Foreskin keratinocyte (primary cell): ENCODE measurements at places on chromosomes 4 and X.
A peak's percentile ranks its signal among the peaks of the same experiment; 100 is the strongest.

GRCh38 chr4:7799306-7799705 is 140.4 kb downstream of the AFAP1 start:
- no peak for DNase-seq

GRCh38 chrX:57951666-57952319 is 41.5 kb upstream of the ZXDA start:
- no peak for DNase-seq

GRCh38 chr4:118758293-118758692 is 73.1 kb downstream of the METTL14 start:
- DNase-seq: no peak

- DNase-seq: no peak
These were observed 117.2 kb downstream of the KDM6A start for GRCh38 chrX:44989995-44990770.

DNA sequence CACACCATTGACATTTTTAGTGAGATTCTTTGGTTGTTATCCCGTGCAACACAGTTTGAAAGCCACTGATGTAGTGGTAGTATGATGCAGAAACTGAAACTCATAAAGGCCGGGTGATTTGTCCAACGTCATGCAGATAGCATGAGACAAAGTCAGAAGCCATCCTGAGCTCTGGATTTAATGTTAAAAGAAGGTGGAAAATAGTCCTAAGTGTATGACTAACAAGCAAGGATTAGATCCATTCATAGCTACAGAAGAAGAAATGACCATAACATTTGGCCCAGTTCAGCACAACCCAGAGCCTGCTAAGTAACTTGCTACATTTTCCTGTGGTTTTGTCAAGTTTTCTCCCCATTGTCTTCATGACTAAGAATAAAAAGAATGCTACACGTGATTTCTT is 142.4 kb downstream of the AMELX start:
- DNase-seq: no peak

DNA sequence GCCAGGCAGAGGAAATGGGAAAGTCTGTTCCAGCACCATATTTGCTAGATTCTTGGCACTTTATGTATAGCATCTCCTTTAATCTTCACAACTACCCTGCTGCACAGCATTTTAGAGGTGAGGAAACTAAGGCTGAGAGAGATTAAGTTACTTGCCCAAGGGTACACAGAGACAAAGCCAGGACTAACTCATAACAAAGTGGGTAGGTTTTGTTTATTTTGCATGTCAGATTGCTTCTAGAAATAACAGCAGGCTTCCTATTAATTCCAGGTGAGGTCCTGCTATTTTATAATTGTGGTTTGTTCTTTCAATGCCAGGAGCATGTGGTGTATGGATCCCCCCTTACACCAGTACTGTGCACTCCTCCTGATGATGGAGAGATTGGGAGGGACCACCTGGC is 15.0 kb downstream of the TCEANC start:
- DNase-seq: no peak

GRCh38 chr4:175215208-175215607 is 297.1 kb downstream of the ADAM29 start:
- DNase-seq: no peak

DNA sequence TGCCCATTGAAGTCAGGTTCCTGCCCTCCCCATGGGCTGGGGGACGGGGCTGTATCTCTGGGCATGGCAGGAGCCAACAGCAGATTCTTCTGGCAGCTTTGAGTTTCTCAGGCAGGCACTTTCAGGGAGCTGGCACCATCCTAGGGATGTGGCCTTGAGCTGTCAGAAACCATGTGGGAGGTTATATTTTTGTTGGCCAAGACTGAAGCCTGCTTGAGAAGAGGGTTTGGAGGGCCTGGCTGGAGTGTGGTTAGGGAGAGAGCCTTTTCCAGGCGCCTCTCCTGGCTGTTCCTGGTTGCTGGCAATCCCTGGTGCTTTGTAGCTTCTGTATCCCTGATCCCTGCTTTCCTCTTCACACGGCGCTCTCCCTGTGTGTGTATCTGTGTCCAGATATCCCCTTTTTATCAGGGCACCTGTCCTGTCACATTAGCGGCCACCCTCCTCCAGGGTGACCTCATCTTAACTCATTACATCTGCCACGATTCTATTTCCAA is 30.6 kb upstream of the SORCS2 start:
- DNase-seq: no peak

- DNase-seq: no peak
These were observed 394.5 kb upstream of the FAT1 start for GRCh38 chr4:187118166-187118565.

DNA sequence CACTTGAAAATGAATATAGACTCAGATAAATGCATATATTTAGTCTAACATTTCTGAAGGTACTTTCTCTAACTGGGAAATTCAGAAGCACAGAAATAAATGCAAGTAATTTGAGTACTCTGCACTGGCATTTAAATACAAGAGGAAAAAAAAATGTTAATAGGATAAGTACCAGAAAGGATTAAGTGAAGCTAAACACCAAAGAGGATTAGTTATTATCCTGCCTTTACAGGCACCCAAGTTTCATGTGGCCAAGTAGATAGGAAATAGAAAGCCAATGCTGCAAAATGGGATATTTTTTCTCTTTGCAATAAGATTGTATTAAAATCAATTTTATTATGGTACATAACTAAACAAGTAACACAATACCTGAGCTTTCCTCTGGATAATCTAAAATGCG is 762.5 kb downstream of the PCDH7 start:
- DNase-seq: no peak

- DNase-seq: no peak
These were observed 57.8 kb upstream of the BEND2 start for GRCh38 chrX:18278449-18278848.

GRCh38 chr4:83036991-83037665 is 2.1 kb downstream of the COPS4 start:
- DNase-seq: no peak

DNA sequence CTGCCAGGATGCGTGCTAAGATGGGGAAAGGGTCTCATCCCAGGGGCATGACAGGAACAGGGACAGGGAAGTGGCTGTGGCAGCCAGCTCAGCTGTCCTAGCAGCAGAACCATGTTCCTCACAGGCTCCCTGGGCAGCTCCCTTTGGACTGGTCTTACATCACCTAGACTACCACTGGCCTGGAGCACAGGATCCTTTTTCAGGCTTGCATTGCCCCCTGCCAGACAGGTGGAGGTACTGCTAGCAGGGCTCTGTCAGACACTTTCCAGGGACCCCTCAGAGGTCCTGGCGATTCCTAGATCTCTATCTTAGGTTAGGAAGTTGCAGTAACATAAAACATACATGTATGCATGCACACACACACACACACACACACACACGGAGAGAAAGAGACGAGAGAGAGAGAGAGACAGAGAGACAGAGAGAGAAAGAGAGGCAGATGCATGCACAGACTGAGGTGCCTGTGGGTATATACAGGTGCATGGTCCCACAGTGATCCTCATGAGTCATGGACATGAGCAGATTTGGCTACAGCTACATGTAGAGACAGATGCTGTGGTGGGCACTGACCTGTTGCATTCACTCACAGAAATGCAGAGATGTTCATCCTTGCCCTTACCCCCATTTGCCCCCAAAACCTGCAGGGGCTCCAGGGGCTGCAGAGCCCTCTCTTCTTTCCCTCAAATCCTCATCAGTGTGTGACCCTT is 63.6 kb downstream of the STARD8 start:
- no peak for DNase-seq

GRCh38 chrX:24838629-24839028 is 144.9 kb downstream of the POLA1 start:
- peak; percentile 6 for DNase-seq

DNA sequence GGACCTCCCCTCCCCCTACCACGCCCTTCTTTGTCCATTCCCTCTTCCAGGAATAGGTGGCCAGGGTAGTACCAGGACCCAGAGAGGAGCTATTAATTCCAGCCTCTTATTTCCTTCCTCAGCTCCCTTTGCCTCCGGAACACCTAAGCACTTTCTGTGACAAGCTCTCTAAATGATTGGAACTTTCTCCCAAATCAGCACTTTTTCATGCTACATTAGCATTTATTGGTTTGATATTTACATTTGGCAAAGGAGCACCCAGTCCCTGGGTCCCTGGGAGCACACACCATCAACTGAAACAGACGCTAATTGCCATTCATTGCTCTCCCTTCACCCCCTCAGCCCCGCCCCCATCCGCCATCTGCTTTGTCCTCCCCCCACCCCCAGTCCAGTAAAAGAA is 182.0 kb upstream of the BCOR start:
- no peak for DNase-seq

DNA sequence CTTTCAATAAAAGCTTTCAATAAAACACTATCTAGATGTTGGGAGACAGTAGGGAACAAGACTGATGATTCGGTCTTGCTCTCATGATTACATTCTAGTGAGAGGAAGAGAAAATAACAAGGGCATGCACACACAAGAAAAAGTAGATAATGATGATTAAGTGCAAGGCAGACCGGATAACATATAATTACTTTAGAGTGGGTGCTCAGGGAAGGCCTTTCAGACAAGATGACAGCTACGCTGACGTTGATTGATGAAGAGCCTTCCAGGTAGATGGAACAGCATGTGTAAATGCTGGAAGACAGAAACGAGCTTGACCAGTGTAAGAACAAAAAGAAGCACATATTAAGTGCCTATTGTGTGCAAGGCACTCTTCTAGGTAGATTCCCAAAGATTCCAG is 43.4 kb downstream of the TXK start:
- DNase-seq: peak; percentile 69

- peak; percentile 78 for DNase-seq
These were observed 62.3 kb downstream of the FAM184B start for GRCh38 chr4:17719106-17719505.

DNA sequence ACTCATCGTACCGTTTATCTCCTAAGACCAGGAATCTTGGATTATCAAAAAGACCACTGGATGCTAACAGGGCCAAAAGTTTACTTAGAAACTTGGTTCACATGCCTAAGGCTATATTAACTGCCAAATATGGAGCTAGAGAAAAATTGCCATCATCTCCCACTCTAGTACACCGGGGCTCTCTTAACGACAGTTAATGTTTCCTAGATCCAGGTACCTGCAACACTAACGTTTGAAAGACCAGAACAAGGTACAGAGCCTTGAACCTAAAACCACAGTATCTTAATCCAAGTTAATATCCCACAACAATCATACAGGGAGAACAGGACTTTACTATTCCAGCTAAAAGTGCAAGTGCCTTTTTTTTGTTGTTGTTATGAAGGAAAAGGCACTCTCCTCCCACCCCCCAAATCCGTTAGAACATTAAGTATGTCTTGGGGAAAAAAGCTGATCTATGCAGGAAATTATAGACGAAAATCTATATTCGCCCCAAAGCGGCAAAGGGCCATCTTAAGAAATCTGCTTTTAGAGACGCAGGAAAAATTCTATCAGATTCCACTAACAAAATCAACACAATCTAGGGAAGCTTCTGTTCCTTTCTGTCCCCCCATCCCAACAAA is 1.3 kb downstream of the G3BP2 start:
- DNase-seq: no peak

DNA sequence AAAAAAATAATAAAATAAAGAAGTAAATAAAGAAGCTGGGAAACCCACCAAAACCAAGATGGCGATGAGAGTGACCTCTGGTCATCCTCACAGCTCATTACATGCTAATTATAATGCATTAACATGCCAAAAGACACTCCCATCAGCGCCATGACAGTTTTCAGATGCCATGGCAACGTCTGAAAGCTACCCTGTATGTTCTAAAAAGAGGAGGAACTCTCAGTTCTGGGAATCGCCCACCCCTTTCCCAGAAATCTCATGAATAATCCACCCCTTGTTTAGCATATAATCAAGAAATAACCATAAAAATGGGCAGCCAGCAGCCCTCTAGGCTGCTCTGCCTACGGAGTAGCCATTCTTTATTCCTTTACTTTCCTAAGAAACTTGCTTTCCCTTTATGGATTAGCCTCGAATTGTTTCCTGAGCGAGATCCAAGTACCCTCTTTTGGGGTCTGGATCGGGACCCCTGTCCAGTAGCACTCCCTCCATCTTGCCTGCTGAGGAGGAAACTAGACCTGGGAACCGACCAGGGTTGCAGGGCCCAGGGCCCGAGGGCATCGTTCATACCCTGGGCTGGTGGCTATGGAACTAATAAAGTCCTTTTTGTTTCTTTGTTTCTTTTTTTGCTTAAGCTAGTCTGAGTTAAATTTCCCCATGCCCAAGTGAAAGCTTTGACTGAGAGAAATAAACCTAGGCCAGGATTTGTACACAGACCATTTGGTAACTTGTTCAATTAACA is 30.9 kb downstream of the HTT-AS start:
- no peak for DNase-seq

DNA sequence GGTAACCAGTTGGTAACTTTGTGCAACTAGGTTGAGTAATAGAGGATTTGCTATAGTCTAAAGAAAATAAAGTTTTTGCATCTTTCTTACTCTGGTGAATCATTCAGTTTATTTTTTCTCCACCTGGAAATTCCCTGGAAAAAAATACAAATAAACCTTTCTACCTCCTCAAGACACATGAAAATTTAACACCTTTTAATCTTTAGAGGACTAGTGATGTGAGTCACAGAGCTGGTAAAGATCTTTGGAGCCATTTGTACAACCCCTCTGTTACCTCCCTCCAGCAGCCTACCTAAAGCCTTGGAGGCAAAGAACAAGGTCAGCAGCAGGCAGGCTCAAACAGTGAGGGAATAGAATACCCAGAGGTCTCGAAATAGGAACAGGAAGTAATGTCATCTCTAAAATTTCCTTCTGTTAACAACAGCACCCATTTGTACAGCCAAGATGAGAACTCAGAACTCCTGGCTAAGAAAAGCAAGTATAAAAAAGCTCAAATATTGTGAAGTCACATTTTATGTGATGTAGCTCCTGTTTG is 10.2 kb upstream of the MAOB start:
- DNase-seq: no peak

DNA sequence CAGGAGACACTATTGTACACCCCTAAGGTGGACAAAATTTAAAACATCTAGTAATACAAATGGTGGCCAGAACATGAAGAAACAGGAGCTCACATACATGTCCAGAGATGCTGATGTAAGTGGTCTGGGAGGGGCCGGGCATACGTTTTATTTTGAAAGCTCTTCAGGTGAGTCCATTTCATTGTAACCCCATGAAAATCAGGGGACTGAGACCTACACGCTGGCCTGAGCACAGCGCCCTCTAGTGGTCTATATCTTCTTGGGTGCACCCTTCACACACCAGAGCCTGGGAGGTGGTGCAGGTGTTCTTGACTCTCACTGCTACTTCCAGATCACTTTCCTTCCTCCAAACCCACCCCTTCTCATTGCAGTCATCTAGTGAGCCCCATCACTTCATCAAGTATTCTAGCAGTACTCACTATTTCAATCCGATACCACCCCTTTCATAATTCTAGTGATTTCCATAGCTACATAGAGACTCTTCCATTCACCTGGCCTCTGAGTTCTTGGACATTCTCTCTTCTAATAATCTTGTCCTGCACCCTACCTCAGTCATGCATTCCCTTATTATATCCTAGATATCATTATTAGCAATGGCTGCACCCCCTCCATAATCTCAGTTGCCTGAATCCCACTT is 4.3 kb upstream of the TLR6 start:
- DNase-seq: peak; percentile 32

DNA sequence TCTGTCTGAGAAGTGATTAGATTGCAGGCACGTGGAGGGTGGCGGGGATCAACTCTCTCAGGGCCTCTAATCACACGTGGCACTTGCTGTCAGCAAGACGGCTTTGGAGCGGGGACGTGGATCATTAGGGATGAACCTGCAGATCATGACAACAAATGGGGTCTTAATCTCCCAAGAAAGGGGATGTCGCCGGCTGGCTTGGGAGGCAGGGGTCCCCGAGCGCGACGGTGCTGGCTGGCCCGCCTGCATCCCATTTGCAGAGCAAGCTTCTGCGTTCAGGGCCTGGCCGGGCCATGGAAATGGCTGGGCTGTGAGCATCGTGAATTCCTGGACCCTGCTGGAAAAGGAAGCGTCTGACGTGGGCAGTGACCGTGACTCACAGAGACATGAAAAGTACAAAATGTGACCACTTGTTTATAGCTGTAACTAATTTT is 85.1 kb upstream of the SHOX start:
- no peak for DNase-seq
